ENCODE measurements at places on chromosomes 5 and 9. TPM values are rescaled to one million over a fixed set of nuclear protein-coding genes. Genes with fewer than 3 reads are reported as not detected.

LCN2 gene
- 1.1 TPM for polyA plus RNA-seq

TBC1D13 gene
- polyA plus RNA-seq, result 37.4 TPM

TAS2R1 gene
- 0.32 TPM for polyA plus RNA-seq

SMC2 gene
- 21.4 TPM for polyA plus RNA-seq

PCDHA13 gene
- 0.08 TPM for polyA plus RNA-seq

SLC25A46 gene
- 36.5 TPM for polyA plus RNA-seq

CMBL gene
- 119 TPM for polyA plus RNA-seq

GLDC gene
- 0.81 TPM for polyA plus RNA-seq

GABBR2 gene
- 0.82 TPM for polyA plus RNA-seq

SH3PXD2B gene
- 27.8 TPM for polyA plus RNA-seq

PTRH1 gene
- 6.4 TPM for polyA plus RNA-seq

NR5A1 gene
- polyA plus RNA-seq, result not detected

C1QTNF2 gene
- polyA plus RNA-seq, result 19.8 TPM

LCP2 gene
- 4.2 TPM for polyA plus RNA-seq

COL5A1 gene
- 425 TPM for polyA plus RNA-seq

FGF10 gene
- 4.5 TPM for polyA plus RNA-seq

SPTLC1 gene
- 41.0 TPM for polyA plus RNA-seq

CDC14B gene
- 13.5 TPM for polyA plus RNA-seq

LCN9 gene
- polyA plus RNA-seq, result not detected

- DNase-seq, result no peak
Measured at GRCh38 chr9:117046666-117047327, 359.7 kb downstream of the TRIM32 start.

GRCh38 chr5:56083286-56083854 lies 88.6 kb upstream of the IL6ST start:
- no peak for DNase-seq

DNA sequence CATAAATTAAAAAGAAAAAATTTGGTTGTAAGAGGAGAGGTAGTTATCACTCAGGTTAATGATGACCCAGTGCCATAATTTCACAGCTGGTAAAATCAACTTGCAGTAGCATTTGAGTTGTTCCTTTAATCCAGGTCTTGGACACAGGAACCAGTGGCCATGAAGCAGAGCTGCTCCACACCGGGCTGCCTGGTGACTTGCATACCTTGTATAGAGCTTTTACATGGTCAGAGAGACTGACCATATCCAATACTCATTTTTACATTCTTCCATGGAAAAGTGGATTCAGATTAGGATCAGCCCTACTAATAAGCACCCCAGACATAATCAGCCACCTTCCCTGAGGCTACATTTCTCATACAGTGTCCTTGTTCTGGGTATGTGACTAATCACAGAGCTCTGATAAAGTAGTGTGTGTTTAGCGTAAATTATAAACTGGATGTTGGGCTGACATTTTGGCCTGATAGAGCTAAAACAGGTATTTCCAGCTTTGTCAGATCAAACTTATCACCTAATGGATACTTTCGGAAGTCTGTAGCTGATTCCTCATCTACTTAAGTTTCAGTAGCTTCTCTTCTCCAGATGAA lies 77.0 kb upstream of the ZSWIM6 start:
- no peak for DNase-seq

- no peak for DNase-seq
Measured at GRCh38 chr9:71975833-71976232, 64.4 kb downstream of the C9orf85 start.

- no peak for DNase-seq
Measured at GRCh38 chr5:35482167-35482755, 135.4 kb upstream of the SPEF2 start.

- no peak for DNase-seq
Measured at GRCh38 chr9:36985769-36986467, 48.1 kb downstream of the PAX5 start.

- DNase-seq, result no peak
Measured at GRCh38 chr9:122106576-122106975, 13.5 kb upstream of the TTLL11 start.

- no peak for DNase-seq
Measured at GRCh38 chr5:36590513-36591286, 15.7 kb upstream of the SLC1A3 start.

DNA sequence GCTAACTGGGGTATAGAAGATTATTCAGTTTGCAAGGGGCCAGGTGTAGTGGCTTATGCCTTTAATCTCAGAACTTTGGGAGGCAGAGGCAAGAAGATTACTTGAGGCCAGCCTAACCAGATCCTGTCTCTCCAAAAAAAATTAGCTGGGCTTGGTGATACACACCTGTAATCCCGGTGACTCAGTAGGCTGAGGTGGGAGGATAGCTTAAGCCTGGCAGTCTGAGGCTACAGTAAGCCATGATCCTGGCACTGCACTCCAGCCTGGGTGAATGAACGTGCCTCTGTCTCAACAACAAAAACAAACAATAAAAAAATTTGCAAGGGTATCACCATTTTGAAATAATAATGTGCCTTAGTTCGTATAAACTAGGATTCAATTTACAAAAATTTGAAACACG lies 51.3 kb downstream of the BAAT start:
- no peak for DNase-seq

GRCh38 chr9:70874451-70874850 lies 247.0 kb downstream of the TRPM3 start:
- no peak for DNase-seq

DNA sequence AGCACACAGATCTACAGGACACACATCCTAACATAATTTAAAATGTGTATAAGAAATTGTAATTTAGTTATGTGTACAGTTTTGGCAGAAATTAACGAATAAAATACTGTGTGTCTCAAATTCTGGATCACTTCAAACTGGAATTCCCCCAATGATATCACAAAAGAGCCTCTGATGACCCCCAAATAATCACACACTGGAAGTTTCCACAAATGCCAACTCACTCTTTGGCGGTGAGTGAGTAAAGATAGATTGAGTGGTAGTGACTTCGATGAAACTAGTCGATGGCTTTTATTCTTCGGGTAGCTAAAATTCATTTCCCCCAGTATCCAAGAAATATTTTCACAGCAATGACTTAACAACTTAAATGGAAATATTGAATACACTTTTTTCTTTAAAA lies 2.2 kb downstream of the ZNF366 start:
- DNase-seq, result no peak

GRCh38 chr5:139126711-139127111 lies 71.5 kb downstream of the SIL1 start:
- DNase-seq, result no peak

DNA sequence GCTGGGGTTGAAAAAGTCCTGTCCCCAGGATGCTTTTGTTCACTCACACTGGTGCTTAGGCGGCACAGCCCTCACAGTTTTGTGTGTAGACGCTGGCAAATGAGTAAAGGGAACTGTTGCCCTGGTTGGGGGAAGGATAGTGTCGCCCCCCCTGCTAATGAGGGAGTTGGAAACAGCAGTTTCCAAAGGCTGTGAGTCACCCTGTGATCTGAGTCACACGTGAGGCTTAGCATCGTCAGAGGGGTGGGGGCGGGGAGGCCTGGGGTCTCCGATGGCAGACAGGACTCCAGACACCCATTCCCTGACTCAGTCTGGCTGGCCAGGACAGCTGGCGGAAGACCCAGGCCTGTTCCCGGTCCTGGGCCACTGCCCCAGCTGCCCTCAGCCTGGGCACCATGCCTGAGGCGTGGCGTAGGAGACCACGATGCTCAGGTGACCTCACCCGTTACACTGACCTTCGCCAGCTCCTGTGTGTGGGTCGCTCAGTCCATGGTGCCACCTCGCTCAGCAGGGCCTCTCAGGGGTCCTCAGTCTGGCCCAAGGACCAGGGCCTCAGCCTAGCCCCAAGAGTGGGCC lies 2.9 kb downstream of the DNAJB5 start:
- no peak for DNase-seq

GRCh38 chr5:74851684-74852353 lies 14.4 kb downstream of the FAM169A start:
- no peak for DNase-seq

DNA sequence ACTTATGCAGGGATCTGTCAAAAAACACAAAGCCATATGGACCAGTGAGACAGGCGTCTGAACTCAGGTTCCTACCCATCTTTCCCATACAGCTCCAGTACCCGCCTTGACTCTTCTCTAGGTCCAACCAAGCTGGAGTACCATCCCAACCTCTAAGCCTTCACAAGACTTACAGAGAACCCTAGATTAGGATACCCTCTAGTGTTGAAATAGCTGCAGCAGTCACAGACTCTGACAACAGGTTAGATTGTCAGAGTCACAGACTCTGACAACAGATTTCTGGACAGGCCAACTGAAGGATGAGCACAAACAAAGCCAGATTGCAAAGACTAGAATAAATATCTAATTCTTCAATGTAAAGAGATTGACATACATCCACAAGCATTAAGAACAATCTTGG lies 266.1 kb downstream of the GRIA1 start:
- no peak for DNase-seq

GRCh38 chr5:78925129-78925876 lies 59.8 kb downstream of the ARSB start:
- no peak for DNase-seq

DNA sequence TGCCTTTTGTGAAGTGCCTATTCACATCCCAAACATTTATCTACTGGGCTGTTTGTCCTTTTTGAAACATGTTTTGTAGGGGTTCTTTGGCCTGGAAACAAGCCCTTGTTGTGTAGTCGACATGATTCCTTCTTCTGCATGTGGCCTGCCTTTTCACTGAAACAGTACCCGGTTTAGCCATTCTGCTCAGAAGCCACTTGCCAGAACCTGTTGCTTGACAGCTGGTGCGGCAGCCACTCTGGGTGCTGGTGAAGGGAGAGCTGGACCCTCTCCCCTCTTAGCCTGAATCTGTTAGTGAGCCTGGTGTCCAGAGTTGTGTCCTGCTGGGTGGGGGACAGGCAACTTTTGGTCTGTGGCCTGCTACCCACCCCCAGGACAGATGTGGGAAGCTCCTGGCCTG lies 128.8 kb upstream of the CACNA1B start:
- no peak for DNase-seq

GRCh38 chr9:107484117-107484723 lies 5.3 kb downstream of the KLF4 start:
- DNase-seq, result no peak

- DNase-seq, result no peak
Measured at GRCh38 chr9:32393911-32394310, 9.5 kb downstream of the ACO1 start.

- DNase-seq, result no peak
Measured at GRCh38 chr5:76692651-76693050, 23.3 kb upstream of the F2R start.

GRCh38 chr5:179769271-179769670 lies 24.5 kb upstream of the LTC4S start:
- DNase-seq, result no peak

- DNase-seq, result no peak
Measured at GRCh38 chr5:2565147-2565546, 186.3 kb downstream of the IRX2 start.

- no peak for DNase-seq
Measured at GRCh38 chr5:5967944-5968343, 410.4 kb downstream of the MED10 start.

- DNase-seq, result no peak
Measured at GRCh38 chr5:158698023-158698639, 401.6 kb downstream of the EBF1 start.

DNA sequence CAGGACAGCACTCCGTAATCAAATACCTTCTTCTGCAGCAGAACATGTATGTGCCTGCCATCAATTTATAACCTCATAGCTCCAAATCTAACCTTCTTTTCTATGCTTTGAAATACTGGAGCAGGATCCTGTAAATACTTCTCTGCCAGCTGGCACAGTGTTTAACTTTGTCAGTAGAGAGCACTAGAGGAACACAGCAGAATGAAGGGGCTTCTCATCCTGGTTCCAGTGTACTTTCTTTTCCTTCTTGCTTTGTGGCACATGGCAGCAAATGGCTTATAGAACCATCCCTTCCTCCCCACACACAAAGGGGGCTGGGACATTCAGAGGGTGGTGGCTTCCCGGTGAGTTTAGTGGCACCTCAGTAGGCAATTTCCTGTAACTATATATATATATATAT lies 3.8 kb upstream of the FBXW11 start:
- DNase-seq, result no peak

- DNase-seq, result no peak
Measured at GRCh38 chr9:30982301-30982700, 1402.1 kb upstream of the ACO1 start.

DNA sequence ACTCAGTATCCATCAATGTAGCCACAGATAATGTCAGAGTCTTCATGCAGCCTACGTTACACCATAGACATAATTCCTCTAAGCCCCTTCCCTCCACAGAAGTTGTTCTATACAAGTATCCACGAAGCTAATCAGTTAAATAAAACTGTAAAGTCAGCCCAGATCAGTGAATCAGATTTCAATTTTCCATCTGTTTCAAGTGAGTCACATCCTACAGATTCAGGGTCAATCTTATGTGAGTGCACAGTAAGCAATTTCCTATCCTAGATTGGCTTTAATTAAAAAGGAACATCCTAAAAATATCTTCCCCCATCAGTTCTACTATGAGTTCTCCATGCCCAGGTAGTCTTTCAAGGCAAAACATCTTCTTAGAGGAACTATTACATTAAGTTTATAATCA lies 402.5 kb downstream of the EFNA5 start:
- DNase-seq, result no peak

DNA sequence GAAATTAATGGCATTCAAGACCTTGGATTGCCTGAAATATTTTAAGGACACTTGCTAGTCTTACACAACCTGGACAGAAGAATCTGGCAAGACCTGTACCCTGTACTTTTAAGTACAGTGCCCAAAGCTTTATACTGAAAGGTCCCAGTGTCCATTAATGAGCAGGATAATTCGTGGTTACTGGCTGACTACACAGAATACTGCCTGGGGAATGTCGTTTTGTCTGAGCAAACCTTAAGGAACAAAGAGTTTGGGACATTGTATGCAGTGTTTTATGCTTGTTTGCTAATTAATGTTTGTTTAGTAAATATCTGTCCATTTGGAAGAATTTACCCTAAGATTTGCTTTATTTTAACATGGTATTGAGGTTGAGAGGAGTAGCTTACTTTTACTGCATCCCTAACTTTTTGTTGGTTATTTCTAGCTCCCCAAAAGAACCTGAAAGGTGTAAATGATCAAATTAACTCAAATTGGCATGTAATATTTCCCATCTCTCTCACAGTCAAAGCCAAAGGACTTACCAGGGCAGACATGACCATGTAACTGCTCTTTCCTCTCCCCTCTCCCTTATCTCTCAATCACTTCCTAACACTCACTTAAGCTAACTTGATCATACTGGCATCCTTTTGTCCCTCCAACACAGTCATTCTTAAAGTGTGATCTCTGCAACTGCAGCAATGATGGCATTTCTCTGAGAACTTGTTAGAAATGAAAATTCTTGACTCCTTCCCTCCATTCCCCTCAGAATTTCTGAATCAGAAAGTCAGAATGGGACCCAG lies 15.7 kb downstream of the RANBP3L start:
- DNase-seq, result no peak

- DNase-seq, result no peak
Measured at GRCh38 chr9:112069318-112070169, 105.6 kb downstream of the SUSD1 start.

Measured in forelimb muscle (tissue), 1 donor.